ENCODE measurements at places on chromosomes 13 and 19.

DNA sequence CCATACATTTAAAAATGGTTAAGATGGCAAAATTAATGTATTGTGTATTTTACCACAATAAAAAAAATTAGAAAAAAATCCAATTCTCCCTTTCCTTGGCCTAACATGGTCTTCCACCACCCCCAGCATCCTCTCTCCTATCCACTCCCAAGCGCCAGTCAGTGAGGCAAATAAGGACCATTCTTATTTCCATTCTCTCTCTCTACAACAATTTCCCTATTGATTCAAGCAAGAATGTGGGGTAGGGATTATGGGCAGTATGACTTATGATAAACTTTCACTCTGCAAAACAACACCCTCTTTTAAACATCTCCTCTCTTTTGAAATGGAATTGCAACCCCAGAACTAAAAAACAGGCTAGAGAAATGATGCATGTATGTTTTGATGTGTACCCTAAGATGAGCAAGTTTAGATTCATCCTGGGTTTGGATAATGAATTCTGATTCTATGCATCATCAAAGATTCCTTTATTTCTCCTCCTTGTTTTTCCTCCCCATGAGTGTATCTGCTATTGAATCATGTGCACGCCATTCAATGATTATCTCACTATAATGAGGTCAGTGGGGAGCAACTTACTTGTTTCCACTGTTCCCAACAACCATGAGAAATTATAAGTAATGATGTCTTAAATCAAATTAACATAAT is 3.5 kb downstream of the STARD13 start:
- DNase-seq = no peak

DNA sequence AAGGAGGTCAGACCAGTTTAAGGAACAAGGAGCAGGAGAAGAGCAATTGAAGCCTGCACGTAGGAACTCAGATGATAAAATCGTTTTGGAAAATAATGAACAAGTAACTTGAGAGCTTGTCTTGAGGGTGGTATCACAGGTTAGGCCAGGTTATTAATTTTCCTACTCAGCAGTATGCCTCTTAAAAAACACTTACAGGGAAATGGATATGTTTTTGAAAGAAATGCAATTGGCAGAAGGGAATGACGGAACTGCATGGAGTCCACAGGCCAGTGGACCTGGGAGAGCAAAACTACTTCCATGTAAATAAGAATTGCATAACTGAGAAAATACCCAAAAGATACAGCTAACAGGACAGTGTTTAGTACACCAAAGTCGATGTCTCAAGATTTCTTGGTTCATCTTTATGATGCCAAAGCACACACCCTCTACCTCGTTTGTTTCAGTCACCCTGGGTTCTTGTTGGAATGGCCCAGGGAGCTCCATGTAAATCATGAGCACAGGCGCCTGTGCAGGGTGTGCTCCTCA is 35.2 kb downstream of the MBNL2 start:
- no peak for DNase-seq

GRCh38 chr13:98222816-98223215 is 45.7 kb upstream of the RNF113B start:
- no peak for DNase-seq

DNA sequence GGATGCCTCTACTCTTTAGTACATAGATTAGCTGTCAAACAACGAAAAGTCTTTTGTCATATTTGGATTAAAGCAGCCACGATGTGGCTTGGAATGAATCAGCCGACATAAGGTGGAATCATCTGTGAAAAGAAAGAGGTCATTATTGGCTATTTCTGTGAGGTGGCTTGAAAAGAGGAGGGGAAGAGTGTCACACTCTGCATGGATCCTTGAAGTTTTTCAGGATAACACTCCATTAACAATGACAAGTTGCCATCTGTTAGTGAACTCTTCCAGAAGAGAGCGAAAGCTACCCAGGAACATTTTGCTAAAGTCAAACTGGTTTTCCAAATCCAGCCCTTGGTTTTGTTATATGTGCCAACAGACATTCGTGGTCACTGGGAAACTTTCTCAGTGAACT is 1604.8 kb downstream of the OLFM4 start:
- no peak for DNase-seq

DNA sequence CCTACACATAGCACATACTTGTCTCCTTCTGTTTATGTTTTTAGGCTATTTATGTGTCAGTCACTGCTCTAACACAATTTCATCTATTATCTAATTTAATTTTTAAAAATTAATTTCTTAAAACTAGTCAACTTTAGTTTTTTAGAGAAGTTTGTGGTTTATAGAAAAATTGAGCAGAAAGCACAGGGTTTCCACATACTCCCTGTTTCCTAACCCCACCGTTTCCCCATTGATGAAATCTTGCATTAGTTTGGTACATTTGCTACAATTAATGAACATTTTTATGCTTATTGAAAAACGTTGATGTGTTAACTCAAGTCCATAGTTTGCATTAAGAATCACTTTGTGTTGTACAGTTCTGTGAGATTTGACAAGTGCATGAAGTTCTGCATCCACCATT is 53.5 kb downstream of the TNFSF13B start:
- no peak for DNase-seq

DNA sequence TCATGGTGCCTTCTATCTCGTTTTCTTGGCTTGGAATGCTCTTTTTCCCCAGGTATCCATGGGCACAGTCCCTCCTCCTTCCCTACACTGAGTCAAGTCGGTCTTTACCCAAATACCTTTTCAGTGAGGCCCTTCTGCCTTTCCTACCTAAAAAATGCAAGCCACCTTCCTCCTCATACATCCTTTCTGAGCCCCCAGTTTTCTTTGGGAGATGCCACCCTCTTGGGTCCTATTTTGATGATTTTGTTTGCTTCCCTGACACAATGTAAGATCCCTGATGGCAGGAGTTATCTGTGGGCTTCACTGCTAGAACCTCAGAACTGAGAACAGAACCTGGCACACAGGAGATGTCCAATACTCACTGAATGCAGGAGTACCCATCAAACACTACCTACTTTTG is 22.3 kb downstream of the NLRP13 start:
- no peak for DNase-seq

GRCh38 chr19:49101160-49101559 is 13.0 kb upstream of the LIN7B start:
- no peak for DNase-seq

DNA sequence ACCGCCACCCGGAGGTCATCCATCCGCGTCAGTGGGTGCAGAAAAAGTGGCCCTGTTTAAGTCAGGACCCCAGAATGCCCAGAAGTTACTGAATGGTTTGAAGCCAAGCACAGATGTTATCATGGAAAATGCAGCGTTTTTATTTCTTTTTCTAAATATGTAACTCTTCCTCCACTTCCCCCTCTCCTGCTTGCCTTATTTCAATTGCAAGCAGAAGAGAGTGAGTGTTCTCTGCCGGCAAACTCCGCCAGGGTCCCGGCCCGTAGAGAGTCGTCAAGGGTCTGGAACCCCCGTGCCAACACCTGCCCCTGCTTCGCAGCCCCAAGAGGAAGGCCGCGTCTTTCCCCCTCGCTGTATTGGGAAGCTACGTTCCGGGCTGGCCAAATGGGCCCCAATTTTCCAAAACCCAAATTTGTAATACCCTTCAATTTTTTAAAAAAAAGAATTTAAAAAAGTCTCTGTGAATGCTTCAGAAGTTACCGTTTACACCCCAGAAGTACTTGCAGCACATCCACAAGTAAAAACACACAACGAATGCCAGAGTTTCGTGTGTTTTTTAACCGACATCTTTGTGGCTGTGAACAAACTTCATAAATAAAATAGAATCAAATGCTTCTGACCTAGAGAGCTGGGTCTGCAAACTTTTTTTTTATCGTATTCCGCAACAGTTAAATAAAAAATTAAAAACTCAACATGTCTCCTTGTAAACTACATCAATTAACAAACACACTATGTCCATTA is 712 bp upstream of the PDX1 start:
- no peak for DNase-seq

GRCh38 chr13:75137911-75138571 is 343.9 kb downstream of the TBC1D4 start:
- no peak for DNase-seq

GRCh38 chr13:32495429-32495828 is 43.2 kb downstream of the N4BP2L2 start:
- DNase-seq = no peak

GRCh38 chr13:40251343-40252032 is 415.0 kb downstream of the FOXO1 start:
- no peak for DNase-seq

DNA sequence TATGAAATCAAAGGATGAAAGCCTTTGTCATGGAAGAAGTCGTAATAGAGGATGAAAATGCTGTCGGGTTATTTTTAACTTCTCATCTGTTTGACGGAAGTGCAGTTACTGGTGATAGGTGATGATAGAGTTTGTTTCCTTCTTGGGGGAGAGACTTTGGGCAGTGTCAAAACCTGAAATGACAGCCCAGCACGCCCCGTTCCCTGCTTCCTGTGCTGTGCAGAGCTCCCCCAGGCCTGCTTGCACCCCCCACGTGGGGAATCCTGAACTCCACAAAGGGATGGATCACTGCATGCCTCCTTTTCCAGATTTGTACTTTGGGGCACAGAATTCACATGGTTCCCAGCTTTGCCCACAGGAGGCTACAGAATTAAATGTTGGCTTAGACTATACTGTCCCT is 102.7 kb downstream of the ATP11A start:
- DNase-seq = no peak

DNA sequence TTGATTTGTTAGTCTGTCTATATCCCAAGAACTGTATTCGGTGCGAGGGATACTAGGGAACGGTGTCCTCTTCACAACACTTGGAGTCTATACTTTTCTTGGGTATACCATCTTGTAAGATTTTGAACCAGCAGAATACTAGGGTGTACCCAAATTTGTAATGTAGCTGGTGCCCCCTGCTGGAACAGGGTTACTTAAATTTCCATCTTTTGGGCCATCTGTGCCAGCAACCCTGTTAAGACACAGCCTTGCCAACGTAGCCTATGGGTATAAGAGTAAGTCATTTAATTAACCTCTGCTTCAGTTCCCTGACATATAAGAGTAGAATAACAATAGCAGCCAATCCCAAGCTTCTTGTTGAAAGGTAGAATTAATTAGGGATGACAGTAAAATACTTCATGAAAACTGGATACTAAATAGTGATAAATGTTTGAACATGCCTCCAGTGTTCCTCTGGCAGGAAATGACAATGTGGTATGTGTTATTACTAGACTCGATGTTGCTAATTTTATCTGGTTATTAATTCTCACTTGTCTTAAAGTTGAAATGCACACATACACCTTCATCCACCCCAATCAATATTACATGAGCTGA is 607.6 kb downstream of the FGF9 start:
- DNase-seq = no peak

GRCh38 chr13:45510672-45511071 is 45.9 kb downstream of the COG3 start:
- DNase-seq = no peak

DNA sequence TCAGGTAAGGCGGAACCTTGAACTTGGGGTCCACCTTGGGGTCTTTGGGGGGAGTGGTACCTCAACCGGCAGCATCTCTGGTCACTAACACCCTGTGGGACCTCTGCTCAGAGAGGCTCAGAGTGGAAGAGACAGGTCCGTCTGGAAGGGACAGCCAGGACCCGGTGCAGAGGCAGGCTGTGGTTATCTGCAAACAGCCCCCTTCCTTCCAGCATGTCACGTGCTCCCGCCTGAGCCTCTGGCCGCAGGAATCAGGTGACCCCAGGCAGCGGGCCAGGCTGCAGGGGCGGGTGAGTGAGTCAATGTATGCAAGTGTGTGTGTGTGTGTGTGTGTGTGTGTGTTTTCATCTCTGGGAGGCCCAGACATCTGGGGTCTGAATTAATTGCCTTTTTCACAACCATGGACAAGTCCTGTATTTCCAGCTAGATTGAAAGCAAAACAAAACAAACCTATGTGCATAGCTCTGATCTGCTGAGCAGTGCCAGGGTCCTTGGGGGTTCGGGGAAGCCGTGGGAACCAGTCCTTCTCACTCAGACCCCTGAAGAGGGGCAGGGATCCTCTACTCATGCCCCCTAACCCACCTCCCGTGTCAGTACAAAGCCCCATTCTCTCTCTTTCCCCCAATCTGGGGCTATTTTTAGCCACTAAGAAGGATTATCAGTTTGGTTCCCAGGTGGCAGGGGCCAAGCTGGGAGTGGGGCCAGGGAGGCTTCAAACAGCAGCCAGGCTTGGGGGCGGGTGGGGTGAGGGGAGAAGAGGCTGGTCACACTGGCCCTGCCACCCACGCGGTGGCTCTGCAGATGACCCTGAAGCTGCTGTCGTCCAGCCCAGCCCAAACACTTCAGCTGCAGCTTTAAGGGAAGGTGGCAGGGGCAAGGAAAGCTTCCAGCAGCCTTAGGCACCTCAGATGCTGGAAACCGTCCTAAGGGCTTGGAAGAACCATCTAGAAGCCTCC is 31.4 kb downstream of the CERS4 start:
- DNase-seq = peak; percentile 30

- DNase-seq = no peak
These were observed 12.8 kb upstream of the ADGRL1 start for GRCh38 chr19:14218620-14219330.

- DNase-seq = no peak
These were observed 250.5 kb downstream of the TEX29 start for GRCh38 chr13:111570911-111571310.

DNA sequence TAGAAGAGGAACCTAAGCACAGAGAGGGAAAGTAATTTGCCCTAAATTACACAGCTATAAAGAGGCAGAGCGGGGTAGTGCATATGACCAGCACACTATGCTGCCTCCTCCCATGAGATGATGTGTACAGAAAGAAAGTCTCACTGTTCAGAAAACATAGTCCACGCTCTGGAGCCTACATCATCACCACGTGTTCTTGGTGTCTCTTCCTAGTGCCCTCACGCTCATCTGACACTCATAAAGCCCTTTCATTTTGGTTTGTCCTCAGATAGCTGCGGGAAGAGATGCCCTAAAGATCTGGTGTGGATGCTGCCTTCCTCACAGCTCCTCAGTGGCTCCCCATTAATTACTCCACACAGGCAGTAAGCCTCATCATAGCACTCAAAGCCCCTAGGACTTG is 27.4 kb upstream of the SIAH3 start:
- DNase-seq = no peak

- no peak for DNase-seq
These were observed 2.9 kb upstream of the CHAMP1 start for GRCh38 chr13:114311387-114311786.

DNA sequence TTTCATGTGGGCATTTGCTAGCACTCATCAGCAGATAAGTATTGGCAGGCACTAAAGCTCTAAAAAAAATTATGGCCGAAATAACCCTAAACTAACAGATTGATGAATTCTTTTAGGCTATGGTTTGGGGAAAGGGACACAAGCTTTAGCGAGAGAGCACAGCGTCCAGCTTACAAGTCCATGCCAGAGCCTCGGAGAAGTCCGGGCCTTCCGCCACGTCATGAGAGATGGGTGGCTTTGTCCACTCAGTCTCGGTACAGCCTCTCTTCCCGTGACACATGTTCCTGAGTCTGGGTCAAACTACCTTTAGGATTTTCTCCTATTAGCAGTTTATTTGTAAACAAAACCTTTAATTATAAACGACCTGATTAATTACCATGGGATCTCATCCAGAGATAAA is 27.7 kb downstream of the TMTC4 start:
- DNase-seq = no peak

- DNase-seq = no peak
These were observed 836.4 kb upstream of the GPC6 start for GRCh38 chr13:92390217-92390616.

- DNase-seq = no peak
These were observed 207.2 kb downstream of the SPRY2 start for GRCh38 chr13:80133631-80134261.
